ENCODE measurements at places on chromosomes 6 and 20.

GRCh38 chr20:31922181-31922580 lies 29.7 kb downstream of the PDRG1 start:
- DNase-seq, result no peak

GRCh38 chr20:32539817-32540675 lies 45.1 kb downstream of the NOL4L start:
- DNase-seq, result peak; percentile 80

GRCh38 chr20:50418890-50419642 lies 91.1 kb upstream of the PTPN1 start:
- DNase-seq, result no peak

- no peak for DNase-seq
Measured at GRCh38 chr6:108074057-108074358, 533 bp downstream of the OSTM1 start.

- DNase-seq, result no peak
Measured at GRCh38 chr6:157089851-157090250, 233.5 kb downstream of the TMEM242 start.

DNA sequence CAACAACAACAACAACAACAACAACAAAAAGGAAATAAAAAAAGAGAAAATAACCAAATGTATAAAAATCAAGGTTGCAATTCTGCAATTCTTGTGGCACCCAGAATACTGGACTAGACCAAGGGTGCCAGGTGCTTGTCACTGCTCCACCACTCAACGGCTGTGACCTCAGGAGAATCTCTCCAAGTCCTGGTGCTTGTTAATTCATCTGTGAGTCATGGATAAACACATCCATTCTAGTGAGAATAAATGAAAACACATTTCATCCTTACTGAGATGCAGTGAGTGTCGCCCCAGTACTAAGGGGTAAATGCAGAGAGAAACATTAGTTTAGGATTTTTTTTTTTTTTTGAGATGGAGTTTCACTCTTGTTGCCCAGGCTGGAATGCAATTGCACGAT lies 32.0 kb downstream of the HLA-C start:
- no peak for DNase-seq

GRCh38 chr6:21678990-21679389 lies 85.4 kb downstream of the SOX4 start:
- no peak for DNase-seq

- no peak for DNase-seq
Measured at GRCh38 chr6:39812853-39813533, 20.8 kb downstream of the DAAM2 start.

DNA sequence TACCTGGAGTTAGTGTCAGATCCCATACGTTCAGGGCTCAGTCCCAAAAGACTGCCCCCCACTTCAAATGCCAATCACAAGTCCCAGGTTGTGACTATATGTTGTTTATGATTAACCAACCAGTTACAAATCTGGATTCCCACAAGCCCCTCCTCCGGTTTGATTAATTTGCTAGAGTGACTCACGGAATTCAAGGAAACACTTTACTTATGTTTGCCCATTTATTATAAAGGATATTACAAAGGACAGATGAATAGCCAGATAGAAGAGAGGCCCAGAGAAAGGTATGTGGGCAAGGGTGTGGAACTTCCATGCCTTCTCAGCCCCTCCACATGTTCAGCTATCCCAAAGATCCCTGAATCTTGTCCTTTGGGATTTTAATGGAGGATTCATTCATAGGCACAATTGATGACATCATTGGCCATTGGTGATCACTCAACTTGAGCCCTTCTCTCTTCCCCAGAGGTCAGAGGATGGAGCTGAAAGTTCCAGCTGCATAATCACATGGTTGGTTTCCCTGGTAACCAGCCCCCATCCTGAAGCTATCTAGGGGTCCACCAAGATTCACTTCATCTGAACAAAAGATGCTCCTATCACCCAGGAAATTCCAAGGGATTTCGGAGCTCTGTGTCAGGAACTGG lies 2.0 kb downstream of the ECT2L start:
- DNase-seq, result no peak

DNA sequence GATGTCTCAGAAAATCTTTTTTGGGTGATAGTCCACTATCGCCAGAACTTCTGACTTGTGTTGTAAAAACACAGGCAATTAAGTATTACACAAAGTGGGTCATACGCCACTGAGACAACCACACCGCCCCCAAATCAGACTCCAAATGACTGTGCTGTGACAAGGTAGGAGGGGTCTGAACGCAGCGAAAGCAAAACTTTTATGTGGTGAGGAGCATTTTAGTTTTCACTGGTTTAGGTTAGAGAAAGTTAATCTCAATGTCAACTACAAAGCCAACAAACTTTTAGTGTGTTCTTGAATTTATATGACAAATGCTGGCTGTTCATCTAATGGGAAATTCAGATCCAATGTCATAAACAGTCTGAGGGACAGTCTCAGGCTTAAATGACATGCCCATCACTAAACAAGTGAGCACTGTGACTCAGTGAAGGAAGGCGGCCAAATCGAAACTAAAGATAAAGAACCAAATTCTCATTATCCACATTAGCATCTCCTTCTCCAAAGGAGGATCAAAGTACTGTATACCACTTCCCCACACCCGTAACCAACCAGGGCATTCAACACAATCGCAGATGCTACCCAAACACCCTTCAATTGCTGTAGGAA lies 186.7 kb downstream of the GJA10 start:
- DNase-seq, result peak; percentile 70

GRCh38 chr6:143110572-143110971 lies 49.9 kb downstream of the AIG1 start:
- no peak for DNase-seq

DNA sequence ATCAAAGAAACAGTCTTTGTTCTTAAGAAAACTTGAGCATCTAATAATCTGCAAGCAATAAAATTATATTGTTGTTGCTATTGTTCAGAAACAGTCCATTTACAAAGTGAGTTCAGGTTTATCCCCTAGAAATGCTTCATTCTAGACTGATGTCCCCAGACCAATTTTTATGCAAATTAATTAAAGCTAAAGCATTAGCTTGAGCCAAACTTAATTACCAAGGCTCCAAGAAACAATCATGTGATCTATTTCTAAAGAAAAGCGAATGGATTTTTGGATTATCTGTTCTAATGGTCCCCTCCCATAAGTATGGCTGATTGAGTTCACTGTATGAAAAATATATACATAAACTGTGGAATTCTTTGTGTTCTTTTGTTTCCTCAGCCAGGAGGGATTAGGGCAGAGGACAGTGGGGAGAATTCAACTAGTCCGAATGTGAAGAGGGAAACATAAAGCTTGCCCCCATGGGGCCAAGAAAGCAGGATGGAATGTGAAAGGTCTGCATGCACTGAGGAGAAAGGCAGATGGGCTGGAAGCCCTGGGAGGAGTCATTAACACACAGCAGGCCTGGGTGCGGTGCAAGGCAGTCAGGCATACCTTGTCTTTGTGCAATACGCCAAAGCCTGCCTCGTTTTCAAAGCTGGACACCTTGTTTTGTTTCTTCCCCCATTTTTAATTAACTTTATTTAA lies 597.1 kb downstream of the KIF16B start:
- no peak for DNase-seq

GRCh38 chr20:56554869-56555268 lies 21.8 kb downstream of the FAM209B start:
- DNase-seq, result no peak

GRCh38 chr6:127939442-127940066 lies 38.7 kb upstream of the THEMIS start:
- DNase-seq, result no peak

DNA sequence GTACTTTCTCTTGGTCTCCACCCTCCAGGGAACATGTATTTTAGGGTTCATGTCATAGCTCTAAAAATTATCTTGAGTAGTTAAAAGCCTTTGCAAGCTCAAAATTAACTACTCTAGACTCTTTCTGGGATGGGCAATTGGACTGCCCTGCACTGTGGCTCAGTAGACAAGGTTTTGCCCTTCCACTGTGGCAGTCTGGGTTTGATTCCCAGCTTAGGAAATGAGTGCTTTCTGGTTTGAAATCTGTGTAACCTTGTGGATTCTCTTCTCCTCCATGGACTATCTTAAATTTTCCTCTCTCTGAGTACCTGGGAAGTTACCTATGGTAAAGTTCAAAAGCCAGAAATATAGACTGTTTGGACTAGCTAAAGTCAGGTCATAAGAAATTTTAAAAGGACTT lies 94.6 kb upstream of the UST start:
- DNase-seq, result no peak

DNA sequence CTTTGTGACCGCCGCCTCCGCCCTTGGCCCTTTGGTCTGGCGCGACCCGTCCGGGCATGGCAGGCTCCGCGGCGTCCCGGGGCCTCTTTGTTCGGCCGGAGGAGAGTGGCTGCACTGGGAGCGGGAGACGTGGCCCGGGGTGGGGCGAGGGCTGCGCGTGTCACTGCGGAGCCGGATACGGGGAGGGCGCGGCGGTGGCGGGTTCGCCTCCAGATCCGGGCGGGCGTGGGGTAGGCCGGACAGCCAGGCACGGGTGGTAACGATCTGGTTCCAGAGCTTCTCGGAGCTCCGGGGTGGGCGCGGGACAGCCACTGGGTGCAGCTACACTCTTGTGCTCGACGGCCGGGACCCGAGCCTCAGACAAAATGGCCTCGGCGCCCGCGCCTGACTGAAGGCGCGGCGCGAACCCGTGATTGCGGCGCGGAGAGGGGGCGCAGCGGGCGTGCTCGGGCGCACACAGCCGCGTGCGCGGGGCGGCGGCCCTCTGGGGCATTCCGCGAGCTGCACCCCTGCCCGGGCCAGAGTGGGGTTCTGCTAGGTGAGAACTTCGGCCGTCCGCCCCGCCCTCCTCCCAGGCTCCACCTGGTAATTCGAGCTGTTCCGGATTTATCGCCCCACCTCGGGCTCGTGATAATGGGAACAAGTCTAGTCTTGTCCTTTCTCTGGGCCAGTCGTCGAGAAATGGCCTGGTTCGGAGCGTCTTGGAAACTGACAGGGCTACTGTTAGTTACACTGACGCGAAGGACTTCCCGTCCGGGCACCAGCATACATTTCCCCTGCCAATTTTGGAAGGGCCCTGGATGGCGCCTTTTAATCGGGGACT lies 1.0 kb downstream of the LOC128125822 start:
- DNase-seq, result peak; percentile 75

- no peak for DNase-seq
Measured at GRCh38 chr6:27630727-27631608, 158.1 kb upstream of the ZNF184 start.

- no peak for DNase-seq
Measured at GRCh38 chr6:63663147-63663955, 27.7 kb downstream of the PHF3 start.

GRCh38 chr20:55253781-55254180 lies 751.5 kb downstream of the CBLN4 start:
- DNase-seq, result no peak

DNA sequence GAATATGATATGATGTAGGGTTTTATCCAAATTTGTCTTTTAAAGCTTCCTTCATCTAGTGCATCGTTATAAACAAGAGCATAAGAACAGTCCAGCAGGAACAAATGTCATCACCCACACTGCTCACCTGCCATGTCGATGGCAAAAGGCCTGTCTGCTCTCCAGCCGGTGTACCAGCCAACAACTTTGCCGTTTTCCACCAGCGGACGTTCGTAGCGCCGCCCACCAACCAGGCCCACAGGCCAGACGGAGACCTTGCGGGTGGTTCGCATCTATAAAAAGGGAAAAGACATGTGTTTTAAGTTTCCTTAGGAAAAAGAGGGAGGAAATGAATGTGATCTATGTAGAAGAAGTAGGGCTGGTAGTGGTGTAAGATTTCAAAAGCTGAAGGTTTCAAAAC lies 62.9 kb downstream of the B3GAT2 start:
- DNase-seq, result no peak

GRCh38 chr6:16415677-16416076 lies 177.3 kb downstream of the GMPR start:
- DNase-seq, result no peak

DNA sequence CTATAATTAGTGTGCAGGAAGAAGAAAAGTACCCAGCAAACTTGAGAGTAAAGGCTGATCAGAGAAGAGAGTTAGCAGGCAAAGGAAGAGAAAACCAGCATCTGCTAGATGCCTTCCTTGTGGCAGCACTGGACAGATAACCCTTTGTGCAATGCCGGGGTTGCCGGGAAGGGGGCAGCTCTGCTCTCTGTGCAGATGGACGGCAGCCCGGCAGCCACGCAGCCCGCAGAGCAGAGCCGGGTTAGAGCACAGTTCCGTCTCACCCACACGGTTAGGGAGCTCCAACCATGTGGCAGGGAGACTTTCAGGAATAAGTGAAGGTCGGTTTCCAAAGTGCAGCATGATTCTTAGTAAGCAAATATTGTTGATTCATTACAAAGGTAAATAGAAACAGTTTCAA lies 80.0 kb upstream of the RPS6KA2 start:
- DNase-seq, result peak; percentile 32

DNA sequence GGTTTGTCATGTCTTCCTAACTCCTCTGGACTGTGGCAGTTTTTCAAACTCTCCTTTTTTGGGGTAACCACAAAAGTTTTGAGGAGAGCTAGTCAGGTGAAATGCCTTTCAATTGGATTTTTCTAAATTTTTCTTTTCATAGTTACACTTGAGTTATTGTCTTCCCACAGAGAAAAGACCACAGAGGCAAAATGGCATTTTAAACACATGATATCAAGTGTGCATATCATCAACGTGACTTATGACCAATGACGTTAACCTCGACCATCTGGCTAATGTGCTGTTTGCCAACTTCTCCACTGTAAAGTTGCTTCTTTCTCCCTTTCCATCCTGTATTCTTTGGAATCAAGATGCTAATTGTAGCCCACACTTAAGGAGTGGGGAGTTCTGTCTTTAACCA lies 41.3 kb upstream of the SNAP25 start:
- no peak for DNase-seq

DNA sequence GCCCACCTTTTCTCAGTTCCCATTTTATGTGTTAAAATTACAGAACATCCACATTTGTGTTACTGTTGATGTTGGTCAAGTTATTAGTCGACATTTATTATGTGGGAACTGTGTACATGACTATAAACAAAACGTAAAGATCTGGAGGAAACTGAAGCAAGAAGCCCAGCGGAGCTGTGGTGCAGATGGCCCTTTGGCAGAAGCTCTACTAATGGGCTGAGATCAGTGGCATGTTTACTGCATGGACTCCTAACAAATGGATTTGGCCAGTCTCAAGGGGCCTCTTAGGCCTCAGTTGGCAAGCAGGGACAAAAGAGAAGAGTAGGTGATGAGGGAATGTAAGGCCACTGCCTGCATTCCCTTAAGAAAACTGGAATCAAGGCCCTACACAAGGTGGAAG lies 282.1 kb upstream of the TCF21 start:
- no peak for DNase-seq

DNA sequence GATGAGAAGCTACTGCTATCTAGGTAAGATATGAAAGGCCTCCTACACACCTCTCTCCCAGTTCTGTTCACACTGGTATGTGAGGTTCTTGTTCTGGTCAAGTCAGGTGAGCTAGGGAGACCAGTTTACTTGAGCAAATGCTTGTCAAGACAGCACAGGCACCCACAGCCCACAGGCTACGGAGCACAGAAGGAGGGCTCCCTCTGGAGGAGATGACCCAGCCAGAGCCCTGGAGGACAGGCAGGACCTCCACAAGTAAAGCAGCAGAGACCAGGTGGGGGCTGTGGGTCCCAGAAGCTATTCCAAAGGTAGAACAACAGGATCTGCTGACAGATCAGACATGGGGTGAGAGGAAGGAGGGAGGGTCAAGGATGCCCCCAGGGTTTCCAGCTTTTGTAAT lies 13.2 kb downstream of the MMP24OS start:
- DNase-seq, result no peak

All from CD4-positive, alpha-beta T cell treated with Interleukin-17A for 4 hours (primary cell).